Progenitor cell of endocrine pancreas (in vitro differentiated cells): ENCODE measurements at places on chromosomes 3 and 15. TPM values are rescaled to one million over a fixed set of nuclear protein-coding genes. Genes with fewer than 3 reads are reported as not detected.

The GOLGA8S gene
- total RNA-seq: 0.81 and 0.84 TPM in 2 replicates

The CCR3 gene
- total RNA-seq: not detected in 2 replicates

The PRRT3 gene
- 10.4 and 11.4 TPM in 2 replicates for total RNA-seq

The AHSG gene
- 0.19 and 0.27 TPM in 2 replicates for total RNA-seq

The NEDD4 gene
- 12.3 and 14.2 TPM in 2 replicates for total RNA-seq

The MST1 gene
- total RNA-seq: 45.2 and 47.5 TPM in 2 replicates

- H3K27me3 ChIP-seq: peaks cover 21% of the 10 kb centered on the region
- no peak for DNase-seq
- no peak overlapping the region for H3K4me3 ChIP-seq
- peaks cover 39% of the 10 kb centered on the region for H3K4me1 ChIP-seq
- no peak overlapping the region for H3K27ac ChIP-seq
These were observed 5.6 kb downstream of the CTXND1 start for GRCh38 chr15:80246425-80246894.

- no peaks in the 10 kb centered on the region for H3K36me3 ChIP-seq
- no peaks in the 10 kb centered on the region for H3K27me3 ChIP-seq
- no peak overlapping the region for H3K4me3 ChIP-seq
- no peaks in the 10 kb centered on the region for H3K4me1 ChIP-seq
- no peak overlapping the region for H3K27ac ChIP-seq
These were observed 11.0 kb upstream of the C3orf49 start for GRCh38 chr3:63807961-63808565.

DNA sequence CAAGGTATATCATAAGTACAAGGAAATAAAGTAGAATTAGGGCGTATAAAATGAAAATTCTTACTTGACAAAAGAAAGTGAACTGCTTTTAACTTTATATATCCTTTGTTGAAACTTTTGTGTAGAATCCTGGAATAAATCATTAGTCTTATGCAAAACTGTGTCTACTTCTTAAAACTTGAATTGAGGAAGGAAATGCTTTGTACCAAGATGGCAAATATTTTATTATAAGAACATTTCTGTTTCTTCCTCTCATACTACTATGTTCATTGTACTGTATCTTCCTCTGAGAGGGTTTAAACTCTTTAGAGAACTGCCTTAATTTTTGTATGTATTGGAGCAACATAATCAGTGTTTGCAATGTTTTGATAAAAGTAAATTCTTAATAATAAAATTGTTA, 42.0 kb downstream of the RASA2 start:
- H3K36me3 ChIP-seq: peaks cover 1% of the 10 kb centered on the region
- no peaks in the 10 kb centered on the region for H3K27me3 ChIP-seq
- H3K27ac ChIP-seq: no peak overlapping the region

DNA sequence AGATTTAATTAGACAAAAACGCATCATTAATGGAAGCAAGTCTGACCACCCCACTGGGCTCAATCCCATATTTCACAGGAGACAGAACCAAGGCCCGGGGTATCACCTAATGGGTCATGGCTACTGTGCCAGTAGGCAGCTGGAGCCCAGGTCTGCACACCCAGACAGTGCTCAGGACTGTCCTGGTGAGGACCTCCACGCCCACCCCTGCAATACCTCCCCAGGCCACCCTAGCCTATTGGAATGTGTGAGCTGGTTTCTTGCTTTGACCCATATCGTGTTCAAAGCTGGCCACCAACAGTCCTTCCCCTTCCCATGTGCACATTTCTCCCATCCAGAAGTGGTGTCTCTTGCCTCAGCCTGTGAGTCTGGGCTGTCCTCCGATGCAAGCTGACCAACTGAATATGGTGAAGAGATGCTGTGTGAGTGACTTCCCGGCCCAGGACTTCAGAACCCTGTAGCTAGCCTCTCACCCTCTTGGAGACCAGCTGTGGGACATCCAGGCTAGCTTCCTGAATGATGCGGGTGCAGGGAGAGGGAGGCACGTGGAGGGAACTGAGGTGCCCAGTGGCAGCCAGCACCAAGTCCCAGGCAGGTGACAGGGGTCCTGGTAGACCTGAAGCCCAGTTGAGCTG, 19.1 kb downstream of the SLC6A20 start:
- peaks cover 6% of the 10 kb centered on the region for H3K4me1 ChIP-seq
- H3K4me3 ChIP-seq: no peak overlapping the region
- H3K36me3 ChIP-seq: no peaks in the 10 kb centered on the region
- H3K27me3 ChIP-seq: peaks cover 16% of the 10 kb centered on the region
- no peak for DNase-seq

GRCh38 chr3:32616267-32616962, 45.8 kb upstream of the DYNC1LI1 start:
- no peak overlapping the region for H3K27ac ChIP-seq
- H3K36me3 ChIP-seq: no peaks in the 10 kb centered on the region
- DNase-seq: no peak
- no peaks in the 10 kb centered on the region for H3K4me1 ChIP-seq

DNA sequence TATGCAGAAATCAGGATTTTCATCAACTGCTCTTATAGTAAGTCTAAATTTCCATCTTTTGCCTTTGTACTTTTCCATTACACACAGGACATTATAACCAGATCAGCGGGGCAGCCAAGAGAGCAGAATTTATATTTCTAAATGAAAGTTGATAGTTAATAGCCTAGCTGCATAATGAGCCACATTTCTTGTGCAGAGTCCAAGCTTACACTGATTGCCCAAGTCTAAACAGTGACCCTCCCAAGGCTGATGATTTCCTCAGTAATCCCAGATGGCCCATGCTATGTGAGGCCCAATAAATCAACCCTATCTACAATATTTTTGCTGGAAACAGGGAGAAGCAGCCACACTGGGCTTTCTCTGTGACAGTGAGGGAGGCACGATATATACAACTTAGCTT, 475.8 kb upstream of the KCNMB2 start:
- no peak for DNase-seq
- H3K4me3 ChIP-seq: no peak overlapping the region
- no peaks in the 10 kb centered on the region for H3K27me3 ChIP-seq
- no peak overlapping the region for H3K27ac ChIP-seq
- no peaks in the 10 kb centered on the region for H3K36me3 ChIP-seq

- H3K4me1 ChIP-seq: peaks cover 2% of the 10 kb centered on the region
- H3K36me3 ChIP-seq: no peaks in the 10 kb centered on the region
- no peak overlapping the region for H3K27ac ChIP-seq
- H3K27me3 ChIP-seq: peaks cover 59% of the 10 kb centered on the region
These were observed 233.6 kb upstream of the LYSMD4 start for GRCh38 chr15:99966815-99967214.
